ENCODE measurements at places on chromosomes 11 and 22. TPM values are rescaled to one million over a fixed set of nuclear protein-coding genes. Genes with fewer than 3 reads are reported as not detected.

Gene CCDC73
- 2.7 TPM for total RNA-seq

Gene PATE4
- not detected for total RNA-seq

DNA sequence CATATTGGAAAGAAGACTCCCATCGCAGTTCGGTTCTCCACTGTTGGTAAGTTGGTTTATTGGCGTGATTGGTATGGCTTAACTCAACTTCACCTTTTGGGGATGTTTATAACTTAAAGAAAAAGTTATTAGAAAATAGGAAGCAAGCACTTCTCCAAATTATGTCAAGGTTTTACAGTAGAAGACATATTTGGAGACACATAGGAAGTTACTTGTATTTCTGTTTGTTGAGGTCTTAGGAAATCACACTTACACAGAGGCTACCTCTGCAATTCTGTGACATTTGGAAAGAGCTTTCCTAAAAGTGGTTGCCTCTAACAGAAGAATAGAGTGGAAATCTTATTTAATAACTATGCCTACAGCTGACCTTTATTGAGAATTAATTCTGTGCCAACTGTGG, 12.3 kb downstream of the CAT start:
- no peak for DNase-seq

DNA sequence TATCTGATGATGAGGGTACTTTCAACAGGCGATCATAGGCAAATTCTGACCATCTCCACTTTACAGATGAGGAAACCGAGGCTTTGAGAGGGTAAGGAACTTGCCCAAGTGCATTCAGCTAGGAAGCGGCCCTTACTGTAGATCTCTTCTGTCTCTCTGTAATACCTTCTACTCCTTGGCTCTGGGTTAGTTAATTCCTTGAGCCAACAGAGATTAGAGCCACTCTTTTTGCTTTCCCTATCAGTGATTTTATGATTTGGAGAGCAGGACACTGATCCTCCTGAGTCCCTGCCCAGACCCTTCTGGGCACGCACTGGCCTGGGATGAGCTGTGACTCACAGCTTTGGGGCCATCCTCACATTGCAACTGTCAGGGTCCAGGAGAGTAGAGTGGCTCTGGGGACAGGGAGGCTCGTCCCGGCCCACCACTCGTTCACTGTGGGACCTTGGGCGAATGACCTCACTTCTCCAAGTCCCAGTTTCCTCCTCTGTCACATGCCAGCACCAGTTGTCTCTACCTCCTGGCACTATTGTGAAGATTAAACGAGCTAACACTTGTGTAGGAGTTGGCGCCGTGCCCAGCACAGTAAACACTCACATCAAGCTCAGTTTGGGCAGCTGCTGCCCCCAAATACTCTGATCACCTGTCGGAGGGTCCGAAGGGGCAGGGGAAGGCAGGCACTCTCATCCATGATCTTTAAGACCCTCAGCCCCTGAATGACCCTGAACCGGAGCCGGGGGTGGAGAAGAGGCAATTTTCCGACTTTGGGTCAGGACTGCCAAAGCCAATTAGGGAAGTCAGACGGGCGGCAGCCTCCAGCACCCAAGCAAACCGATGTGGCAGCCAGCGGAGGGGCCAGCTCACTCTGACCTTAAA, 235.0 kb downstream of the MIAT start:
- no peak for DNase-seq
